ENCODE measurements at places on chromosomes 16 and 17. TPM values are rescaled to one million over a fixed set of nuclear protein-coding genes. Genes with fewer than 3 reads are reported as not detected.

The GLIS2 gene
- 5.7 TPM for total RNA-seq

The MYH1 gene
- not detected for total RNA-seq

The SPN gene
- 0.25 TPM for total RNA-seq

The C17orf113 gene
- total RNA-seq, result 2.5 TPM

The DECR2 gene
- total RNA-seq, result 7.9 TPM

The TRIM47 gene
- 11.1 TPM for total RNA-seq

The STH gene
- total RNA-seq, result 2.5 TPM

The FADS6 gene
- total RNA-seq, result 0.98 TPM

The ARSG gene
- 3.2 TPM for total RNA-seq

The MYH11 gene
- total RNA-seq, result 0.98 TPM

The JPH3 gene
- 41.8 TPM for total RNA-seq

The APPBP2 gene
- total RNA-seq, result 52.4 TPM

The KLHL10 gene
- 0.25 TPM for total RNA-seq

The PIK3R5 gene
- 0.49 TPM for total RNA-seq

The TEX19 gene
- total RNA-seq, result not detected

The ZNF821 gene
- total RNA-seq, result 29.7 TPM

The NPIPB13 gene
- 1.7 TPM for total RNA-seq

The DPEP1 gene
- 4.2 TPM for total RNA-seq

The TSPAN10 gene
- total RNA-seq, result 0.25 TPM

The HOXB4 gene
- not detected for total RNA-seq

The SLC12A4 gene
- 5.4 TPM for total RNA-seq

The SNRNP25 gene
- total RNA-seq, result 12.5 TPM

The NPIPA5 gene
- total RNA-seq, result 0.25 TPM

The OTOP2 gene
- total RNA-seq, result not detected

The RAB26 gene
- 4.4 TPM for total RNA-seq

The HGS gene
- 41.1 TPM for total RNA-seq

The TMIGD1 gene
- total RNA-seq, result not detected

The NXN gene
- 15.0 TPM for total RNA-seq

The KRTAP2-2 gene
- not detected for total RNA-seq

The RCVRN gene
- total RNA-seq, result not detected

The FA2H gene
- total RNA-seq, result 0.49 TPM

The C16orf96 gene
- 0.25 TPM for total RNA-seq

The JPT2 gene
- 23.1 TPM for total RNA-seq

The UNC13D gene
- total RNA-seq, result 1.2 TPM

The CTRB1 gene
- total RNA-seq, result not detected

The KRTAP4-9 gene
- total RNA-seq, result not detected

The KRT17 gene
- total RNA-seq, result 1.7 TPM

The CLEC3A gene
- total RNA-seq, result not detected

Data from temporal lobe (tissue), 4 donors.